H9 (cell line): ENCODE measurements at places on chromosomes 1 and 21. TPM values are rescaled to one million over a fixed set of nuclear protein-coding genes. Genes with fewer than 3 reads are reported as not detected.
A peak's percentile ranks its signal among the peaks of the same experiment; 100 is the strongest.

GRCh38 chr1:52636721-52637695 is 4.0 kb downstream of the SHISAL2A start:
- DNase-seq = no peak
- H3K27me3 ChIP-seq = peaks cover 23% of the 10 kb centered on the region
- no peak overlapping the region for H3K27ac ChIP-seq
- H3K36me3 ChIP-seq = no peaks in the 10 kb centered on the region

GRCh38 chr1:2408859-2409276 is 3.5 kb downstream of the PEX10 start:
- no peaks in the 10 kb centered on the region for H3K27me3 ChIP-seq
- no peaks in the 10 kb centered on the region for H3K4me1 ChIP-seq
- no peak overlapping the region for H3K27ac ChIP-seq
- H3K4me3 ChIP-seq = no peak overlapping the region

DNA sequence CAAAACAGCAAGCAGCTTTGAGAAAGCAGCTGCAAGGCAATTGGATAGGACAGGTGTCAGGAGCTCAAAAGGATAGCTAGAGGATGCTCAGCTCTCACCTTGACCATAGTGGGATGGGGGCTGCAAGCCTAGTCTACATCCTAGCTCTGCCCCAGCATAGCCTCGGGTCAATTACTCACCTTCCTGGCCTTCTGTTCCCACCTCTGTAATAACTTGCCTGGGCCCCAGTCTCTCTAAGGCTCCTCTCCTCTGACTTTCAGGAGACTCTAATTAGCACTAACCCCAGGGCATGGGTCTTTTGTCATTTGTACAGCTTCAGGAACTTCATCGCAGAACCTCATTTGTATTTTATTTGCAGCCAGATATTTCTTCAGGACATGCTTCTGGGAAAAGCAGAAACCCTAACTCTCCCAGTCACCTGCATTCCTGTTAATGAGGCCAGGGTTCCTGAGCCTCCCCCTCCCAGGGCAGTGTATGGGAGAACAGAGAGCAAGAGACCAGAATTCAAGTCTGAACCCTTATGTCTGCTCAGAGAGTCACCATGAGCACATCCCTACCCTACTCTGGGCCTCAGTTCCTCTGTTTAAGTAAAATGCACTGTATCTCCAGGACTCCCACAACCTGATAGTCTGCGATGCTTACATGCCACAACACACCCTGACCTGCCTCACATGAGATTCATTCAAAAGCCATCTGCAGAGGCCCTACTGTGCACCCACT is 108.1 kb downstream of the MATN1 start:
- H3K27ac ChIP-seq = no peak overlapping the region
- no peaks in the 10 kb centered on the region for H3K36me3 ChIP-seq
- no peaks in the 10 kb centered on the region for H3K4me1 ChIP-seq
- no peaks in the 10 kb centered on the region for H3K27me3 ChIP-seq

- H3K4me3 ChIP-seq = peak overlapping the region; percentile 15; the same call in 1 of the 2 replicates
- DNase-seq = no peak
- peaks cover 10% of the 10 kb centered on the region; the same call in 1 of the 2 replicates for H3K4me1 ChIP-seq
Measured at GRCh38 chr1:179089827-179090482, 8.1 kb downstream of the TOR3A start.

DNA sequence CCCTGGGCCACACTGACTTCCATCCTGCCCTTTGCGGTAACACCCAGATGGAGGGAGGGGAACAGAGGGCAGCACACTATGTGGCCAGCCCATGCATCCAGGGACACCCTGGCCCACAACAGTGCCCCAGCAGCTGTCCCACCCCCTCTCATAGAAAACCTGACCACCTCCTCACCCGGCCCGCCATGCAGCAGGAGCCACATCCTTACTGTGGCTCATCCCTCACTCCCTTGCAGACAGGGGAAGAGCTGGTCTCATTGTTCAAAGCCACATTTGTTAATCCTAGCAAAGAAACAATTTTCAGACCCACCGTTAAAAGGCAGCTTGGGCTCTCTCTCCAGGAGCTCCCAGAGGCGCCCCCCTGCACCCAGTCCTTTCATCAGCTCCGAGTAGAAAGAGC is 23.2 kb upstream of the NUP133 start:
- no peaks in the 10 kb centered on the region for H3K27me3 ChIP-seq
- H3K27ac ChIP-seq = no peak overlapping the region
- DNase-seq = no peak
- H3K4me3 ChIP-seq = no peak overlapping the region
- H3K36me3 ChIP-seq = peaks cover 60% of the 10 kb centered on the region
- no peaks in the 10 kb centered on the region for H3K4me1 ChIP-seq

GRCh38 chr1:211944733-211945500 is 90.4 kb downstream of the INTS7 start:
- no peaks in the 10 kb centered on the region; the same call in 1 of the 2 replicates for H3K27me3 ChIP-seq
- no peak overlapping the region for H3K4me3 ChIP-seq
- no peak overlapping the region for H3K27ac ChIP-seq
- peak; percentile 59 for DNase-seq

DNA sequence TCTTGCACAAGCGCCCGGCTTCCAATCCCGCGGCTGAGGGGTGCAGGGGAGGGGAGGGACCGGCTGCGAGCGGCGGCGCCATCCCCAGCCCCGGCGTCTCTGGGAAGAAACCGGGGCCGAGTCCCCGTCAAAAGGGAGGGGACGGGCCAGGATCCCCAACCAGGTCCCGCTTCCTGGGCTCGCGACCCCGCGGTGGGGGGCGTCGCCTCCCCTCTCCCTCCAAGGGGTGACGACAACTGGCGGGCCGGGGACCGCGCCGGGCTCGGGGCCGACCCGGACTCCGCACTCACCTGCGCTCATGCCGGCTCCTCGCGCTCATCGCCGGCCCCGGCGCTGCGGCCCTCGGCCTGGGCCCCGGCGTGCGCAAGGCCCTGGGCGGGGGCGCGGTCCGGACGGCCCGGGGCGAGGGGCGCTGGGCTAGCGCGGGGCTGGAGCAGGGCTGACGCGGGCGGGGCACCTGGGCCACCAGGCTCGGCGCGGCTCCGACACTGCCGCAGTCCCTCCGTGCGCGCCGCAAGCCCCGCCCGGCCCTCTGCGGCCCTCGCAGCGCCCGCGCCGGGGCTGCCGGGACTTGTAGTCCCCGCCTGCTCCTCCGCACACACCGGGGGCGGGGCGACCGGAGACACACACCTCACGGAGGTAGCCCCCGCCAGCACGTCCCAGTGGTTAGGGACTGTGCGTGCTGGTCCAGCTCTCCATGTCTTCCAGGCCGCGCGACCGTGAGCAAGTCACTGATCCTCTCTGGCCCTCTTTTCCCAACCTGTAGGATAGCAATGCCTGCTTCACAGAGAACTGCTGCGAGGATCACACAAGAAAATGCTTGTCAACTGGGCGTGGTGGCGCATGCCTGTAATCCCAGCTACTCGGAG is at the start of gene ATP13A2:
ATP13A2 (minus strand) TSS at position 490 of the 869 bp plus-strand sequence; CDS start at position 300, 190 bp downstream.
- DNase-seq = peak; percentile 95
- peak within 1 kb of the TSS; percentile 80 for H3K4me3 ChIP-seq

- no peak overlapping the region for H3K27ac ChIP-seq
- no peak overlapping the region for H3K4me3 ChIP-seq
- no peaks in the 10 kb centered on the region for H3K27me3 ChIP-seq
- H3K36me3 ChIP-seq = no peaks in the 10 kb centered on the region
- H3K4me1 ChIP-seq = no peaks in the 10 kb centered on the region
Measured at GRCh38 chr1:118155106-118155505, 29.9 kb downstream of the SPAG17 start.

DNA sequence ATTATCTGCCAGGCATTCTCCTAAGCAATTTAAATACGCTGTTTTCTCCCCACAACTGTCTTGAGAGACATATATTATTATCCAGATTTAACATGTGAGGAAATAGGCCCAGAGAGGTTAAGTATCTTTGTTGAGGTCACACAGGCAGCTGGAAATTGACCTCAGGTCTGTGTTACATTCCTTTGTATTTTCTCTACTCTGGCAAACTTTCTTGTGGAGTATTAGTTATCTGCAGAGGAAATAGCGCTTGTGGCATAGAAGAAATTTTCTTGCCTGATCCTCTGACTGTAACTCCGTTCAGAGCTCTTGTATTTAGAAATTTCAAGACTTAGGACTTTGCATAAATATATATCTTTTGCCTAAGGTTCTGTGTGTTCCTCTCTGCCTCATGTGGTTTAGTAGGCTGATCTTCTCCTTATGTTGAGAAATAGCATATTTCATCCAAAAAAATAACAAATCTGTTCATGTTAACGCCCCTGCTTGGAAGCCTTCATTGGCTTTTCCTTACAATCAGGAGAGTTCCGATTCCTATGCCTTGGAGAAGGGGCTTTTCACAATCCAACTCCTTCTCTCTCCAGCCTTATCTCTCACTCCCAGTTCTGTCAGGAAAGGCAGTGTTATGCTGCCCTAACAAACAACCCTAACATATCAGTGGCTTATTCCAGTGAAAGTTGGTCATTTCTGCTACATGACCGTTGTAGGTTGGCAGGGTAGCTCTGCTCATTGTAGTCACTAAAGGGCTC is 2.5 kb upstream of the JUN start:
- H3K27ac ChIP-seq = no peak overlapping the region
- peaks cover 6% of the 10 kb centered on the region; the same call in 1 of the 2 replicates for H3K36me3 ChIP-seq

GRCh38 chr21:27586986-27587385 is 620.1 kb upstream of the ADAMTS5 start:
- H3K27me3 ChIP-seq = no peaks in the 10 kb centered on the region
- no peaks in the 10 kb centered on the region for H3K36me3 ChIP-seq
- H3K4me3 ChIP-seq = no peak overlapping the region
- no peak for DNase-seq
- H3K4me1 ChIP-seq = no peaks in the 10 kb centered on the region

- no peak overlapping the region for H3K27ac ChIP-seq
- H3K4me1 ChIP-seq = no peaks in the 10 kb centered on the region
- no peak overlapping the region for H3K4me3 ChIP-seq
- DNase-seq = no peak
- peaks cover 3% of the 10 kb centered on the region for H3K36me3 ChIP-seq
- H3K27me3 ChIP-seq = no peaks in the 10 kb centered on the region
Measured at GRCh38 chr1:181369416-181369815, 113.9 kb upstream of the CACNA1E start.

- H3K27ac ChIP-seq = no peak overlapping the region
- H3K27me3 ChIP-seq = no peaks in the 10 kb centered on the region
- DNase-seq = no peak
- peak overlapping the region; percentile 2; the same call in 1 of the 2 replicates for H3K4me3 ChIP-seq
- peaks cover 15% of the 10 kb centered on the region; the same call in 1 of the 2 replicates for H3K4me1 ChIP-seq
Measured at GRCh38 chr1:116854716-116855115, 55.0 kb upstream of the PTGFRN start.

GRCh38 chr1:14639291-14640050 is 41.0 kb downstream of the KAZN start:
- no peak for DNase-seq
- H3K4me1 ChIP-seq = no peaks in the 10 kb centered on the region
- no peaks in the 10 kb centered on the region for H3K27me3 ChIP-seq
- peaks cover 3% of the 10 kb centered on the region for H3K36me3 ChIP-seq
- H3K27ac ChIP-seq = no peak overlapping the region

- H3K27me3 ChIP-seq = no peaks in the 10 kb centered on the region
- DNase-seq = no peak
- no peak overlapping the region for H3K4me3 ChIP-seq
- peaks cover 7% of the 10 kb centered on the region; the same call in 1 of the 2 replicates for H3K4me1 ChIP-seq
- no peak overlapping the region for H3K27ac ChIP-seq
Measured at GRCh38 chr1:243730487-243731150, 119.4 kb downstream of the AKT3 start.

DNA sequence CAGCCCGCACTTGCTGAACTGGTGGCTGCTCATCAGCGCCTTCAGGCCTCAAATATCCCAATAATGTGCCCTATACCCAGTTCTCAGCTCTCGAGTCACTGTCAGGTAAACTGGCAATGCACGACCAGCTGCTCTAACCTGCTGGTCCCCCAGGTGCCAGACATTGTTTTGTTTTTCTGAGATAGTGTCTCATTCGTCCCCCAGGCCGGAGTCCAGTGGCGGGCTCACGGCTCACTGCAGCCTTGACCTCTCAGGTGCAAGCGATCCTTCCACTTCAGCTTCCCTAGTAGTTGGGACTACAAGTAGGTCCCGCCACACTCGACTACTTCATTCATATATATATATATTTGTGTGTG is 1.0 kb upstream of the NADK start:
- H3K4me3 ChIP-seq = peak overlapping the region; percentile 84
- H3K36me3 ChIP-seq = peaks cover 17% of the 10 kb centered on the region; the same call in 1 of the 2 replicates
- peaks cover 18% of the 10 kb centered on the region for H3K4me1 ChIP-seq
- peak overlapping the region; percentile 73 for H3K27ac ChIP-seq

DNA sequence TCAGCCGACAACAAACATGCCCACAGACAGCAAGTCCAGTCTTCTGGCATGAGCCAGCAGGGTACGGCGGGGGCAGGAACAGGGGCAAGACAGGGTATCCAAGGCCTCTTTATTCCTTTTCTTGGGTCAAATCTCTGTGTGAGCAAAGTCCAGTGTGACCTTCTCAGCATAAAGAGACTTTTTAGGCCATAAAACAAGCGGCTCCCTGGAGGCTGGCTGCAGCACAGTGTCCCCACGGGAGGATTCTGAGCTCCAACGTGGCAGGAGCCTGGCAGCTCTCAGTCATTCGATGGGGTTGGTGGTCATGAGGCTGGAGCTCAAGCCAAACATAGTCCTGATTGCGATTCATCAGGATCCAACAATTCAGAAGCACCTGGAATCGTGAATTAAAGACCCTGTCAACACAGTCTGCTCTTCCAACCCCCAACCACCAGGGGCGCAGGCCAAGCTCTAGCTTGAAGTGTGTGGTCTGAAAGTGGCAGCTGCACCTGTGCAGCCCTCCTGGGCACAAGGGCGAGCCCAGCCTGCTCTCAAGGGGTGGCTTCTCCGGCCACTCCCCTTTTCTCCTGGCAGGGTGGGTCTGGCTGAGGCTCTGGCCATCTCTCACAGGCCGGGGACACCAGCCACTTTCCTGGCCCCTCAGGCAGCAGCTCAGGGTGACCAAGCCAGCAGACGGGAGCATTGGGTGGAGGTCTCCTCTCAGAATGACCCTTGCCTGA is 62.1 kb downstream of the SLC66A1 start:
- no peaks in the 10 kb centered on the region for H3K4me1 ChIP-seq
- no peak overlapping the region for H3K27ac ChIP-seq
- peak; percentile 72 for DNase-seq
- H3K4me3 ChIP-seq = no peak overlapping the region
- H3K36me3 ChIP-seq = peaks cover 22% of the 10 kb centered on the region
- no peaks in the 10 kb centered on the region for H3K27me3 ChIP-seq

Gene C1orf116
- total RNA-seq = 0.48 and 0.55 TPM in 2 replicates

Gene FAM43B
- total RNA-seq = 0.20 and 0.22 TPM in 2 replicates

Gene DUSP10
- 2.0 and 3.2 TPM in 2 replicates for total RNA-seq

Gene ALPL
- 84.8 and 92.9 TPM in 2 replicates for total RNA-seq

Gene DNALI1
- 18.0 and 18.9 TPM in 2 replicates for total RNA-seq

Gene FAM72B
- 8.5 and 9.2 TPM in 2 replicates for total RNA-seq

Gene TDRD5
- 0.33 and 0.64 TPM in 2 replicates for total RNA-seq

Gene KRTAP19-6
- total RNA-seq = not detected in 2 replicates
